RPMI7951 (cell line): ENCODE measurements at places on chromosomes 11 and 22.

GRCh38 chr22:45645526-45646414 is 25.9 kb upstream of the ATXN10 start:
- DNase-seq = peak; percentile 44

DNA sequence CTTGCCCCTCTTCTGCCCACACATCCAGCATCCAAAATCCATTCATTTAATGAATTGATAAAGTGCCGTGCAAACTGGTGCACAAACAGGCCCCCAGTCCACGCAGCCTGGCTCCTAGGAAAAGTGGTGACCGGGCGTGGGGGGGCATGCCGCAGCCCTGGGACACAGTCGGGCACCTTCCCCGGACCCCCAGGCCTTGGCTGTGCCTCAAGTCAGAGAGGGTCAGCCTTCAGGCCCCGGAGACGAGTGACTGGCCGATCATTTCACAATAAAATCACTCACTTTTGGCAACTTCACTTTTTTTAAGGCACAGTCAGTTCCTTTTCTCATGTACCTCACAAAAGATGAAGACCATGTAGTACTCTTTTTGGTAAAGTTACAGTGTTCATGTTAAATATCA is 8.0 kb downstream of the CDPF1 start:
- no peak for DNase-seq

- DNase-seq = peak; percentile 98
Observed at GRCh38 chr22:50027639-50028537, 15.3 kb upstream of the IL17REL start.

- no peak for DNase-seq
Observed at GRCh38 chr22:48757985-48758561, 1069.6 kb downstream of the BRD1 start.

DNA sequence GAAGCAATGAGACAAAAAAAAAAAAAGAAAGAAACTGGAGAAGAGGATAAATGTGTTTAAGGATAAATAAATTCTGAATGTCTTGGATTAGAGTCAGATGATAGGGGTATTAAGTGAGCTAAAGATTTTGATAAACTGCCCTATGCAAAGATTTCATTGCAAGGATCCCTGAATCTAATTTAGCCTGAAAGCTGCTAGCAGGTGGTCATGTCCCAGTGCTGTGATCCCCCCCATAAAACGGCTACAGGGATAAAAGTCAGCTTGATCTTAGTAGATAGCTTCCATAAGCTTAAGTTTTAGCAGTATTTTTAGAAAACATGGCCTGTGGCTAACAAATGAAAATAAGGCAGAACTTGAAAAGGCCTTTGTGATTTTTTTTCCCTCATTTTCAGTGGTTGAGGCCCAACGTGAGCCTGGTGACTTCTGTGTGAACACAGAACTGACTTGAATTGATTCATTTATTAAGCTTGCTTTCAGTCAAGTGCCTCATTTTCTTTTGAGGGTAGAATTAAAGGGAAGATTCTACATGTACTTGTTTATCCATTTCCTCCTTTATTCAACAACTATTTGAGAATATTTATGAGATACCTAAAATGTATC is 44.5 kb downstream of the CD44 start:
- no peak for DNase-seq

- DNase-seq = peak; percentile 87
Observed at GRCh38 chr11:130737866-130738431, 178.3 kb downstream of the SNX19 start.

GRCh38 chr11:130882138-130882551 is 34.1 kb downstream of the SNX19 start:
- DNase-seq = no peak

DNA sequence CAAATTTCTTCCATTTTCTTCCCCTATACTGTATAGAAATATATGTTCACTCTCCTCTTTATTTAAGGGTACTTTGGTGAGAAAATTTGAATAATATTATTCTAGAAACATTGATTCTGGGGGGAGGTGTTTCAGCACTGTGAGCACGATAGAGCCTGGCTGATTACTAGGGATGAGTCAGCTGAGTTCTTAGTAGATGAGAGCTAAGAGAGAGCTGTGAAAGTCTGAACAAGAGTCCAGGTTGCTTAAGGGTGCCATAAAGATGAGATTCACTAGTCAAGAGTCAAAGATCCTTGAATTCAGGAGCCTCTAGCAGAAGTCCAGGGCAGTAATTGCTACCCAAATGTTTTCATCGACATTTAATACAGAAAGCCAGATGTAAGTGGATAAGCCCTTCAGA is 756.6 kb upstream of the API5 start:
- no peak for DNase-seq

DNA sequence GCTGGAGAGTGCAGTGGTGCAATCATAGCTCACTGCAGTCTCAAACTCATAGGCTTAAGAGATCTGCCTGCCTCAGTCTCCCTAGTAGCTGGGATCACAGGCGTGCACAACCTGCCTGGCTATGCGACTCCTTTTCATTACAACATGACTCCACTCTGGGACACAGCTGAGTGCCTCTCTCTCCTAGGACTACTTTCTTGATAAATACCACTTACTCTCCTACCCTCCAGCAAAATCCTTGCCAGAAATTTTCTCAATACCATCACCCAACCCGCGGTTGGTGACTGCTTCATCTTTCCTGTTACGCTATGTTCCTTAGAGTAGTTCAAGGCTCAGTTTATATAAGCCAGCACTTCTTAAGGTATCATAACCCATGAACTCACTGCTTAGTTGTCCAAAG is 26.9 kb downstream of the ARFGAP3 start:
- DNase-seq = no peak

DNA sequence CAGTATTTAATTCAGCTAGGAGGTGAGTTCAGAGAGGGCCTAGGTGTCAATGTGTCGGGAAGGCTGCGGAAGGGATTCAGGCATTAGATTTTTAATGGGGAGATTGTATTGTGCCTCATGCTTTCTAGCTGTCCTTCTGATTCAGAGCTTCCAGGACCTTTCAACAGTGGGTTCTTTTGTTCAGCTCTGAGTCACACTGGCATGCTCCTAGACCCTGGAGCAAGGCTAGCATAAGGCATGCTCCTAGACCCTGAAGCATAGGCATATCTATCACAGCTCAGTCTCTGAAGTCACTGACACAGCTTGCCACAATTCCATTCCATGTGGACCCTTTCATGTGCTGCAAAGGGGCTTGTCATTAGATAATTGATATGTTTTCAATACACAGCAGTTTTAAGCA is 396.9 kb downstream of the RAB38 start:
- DNase-seq = peak; percentile 40

GRCh38 chr22:19806213-19807160 is 45.9 kb downstream of the TBX1 start:
- peak; percentile 17 for DNase-seq

DNA sequence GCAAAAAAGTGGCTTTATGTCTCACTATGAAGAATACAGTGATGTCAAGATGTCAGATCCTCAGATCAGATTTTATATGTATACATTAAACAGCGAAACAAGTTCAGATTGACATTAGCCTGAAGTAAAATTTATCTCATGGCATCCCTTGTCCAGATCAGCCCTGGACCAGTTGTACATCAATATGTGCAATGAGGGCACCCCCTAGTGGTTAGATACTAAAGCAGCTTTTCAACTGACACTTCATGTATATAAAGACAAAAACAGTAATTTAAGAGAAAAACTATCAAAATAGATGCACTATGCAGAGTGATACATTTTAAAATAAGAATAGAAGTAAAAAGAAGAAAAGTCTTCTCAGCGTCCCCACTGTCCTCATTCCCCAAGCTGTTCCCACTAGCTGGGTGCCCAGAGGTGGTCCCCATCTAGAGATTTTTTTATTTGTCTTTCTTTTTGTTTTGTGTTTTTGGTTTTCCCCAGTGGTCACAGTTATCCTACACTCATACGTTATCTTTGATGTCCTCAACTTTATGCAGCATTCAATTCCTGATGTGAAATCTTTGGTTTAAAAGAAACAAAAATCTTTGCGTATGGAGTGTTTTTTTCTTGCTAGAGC is 2193.4 kb upstream of the RAG2 start:
- DNase-seq = peak; percentile 36

DNA sequence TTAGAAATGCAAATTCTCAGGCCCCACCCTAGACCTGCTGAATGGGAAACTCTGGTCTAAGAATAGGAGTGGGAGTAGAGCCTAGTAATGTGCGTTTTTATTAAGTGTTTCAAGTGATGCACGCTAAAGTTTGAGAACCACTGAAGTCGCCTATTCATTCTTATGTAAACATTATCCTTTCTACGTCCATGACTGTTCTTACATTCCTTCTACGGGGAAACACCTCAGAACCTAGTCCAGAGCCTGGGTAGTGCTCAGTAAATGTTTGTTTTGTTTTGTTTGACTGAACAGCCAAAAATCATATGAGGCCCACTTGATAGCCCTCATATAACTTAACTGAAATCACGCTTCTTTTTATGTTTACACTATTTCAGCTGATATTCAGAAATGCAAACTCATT is 29.8 kb downstream of the VSIG10L2 start:
- DNase-seq = no peak

- DNase-seq = no peak
Observed at GRCh38 chr22:35649636-35650250, 1.5 kb downstream of the APOL6 start.
